Fibroblast of villous mesenchyme (primary cell): ENCODE measurements at places on chromosomes 3 and 15.

DNA sequence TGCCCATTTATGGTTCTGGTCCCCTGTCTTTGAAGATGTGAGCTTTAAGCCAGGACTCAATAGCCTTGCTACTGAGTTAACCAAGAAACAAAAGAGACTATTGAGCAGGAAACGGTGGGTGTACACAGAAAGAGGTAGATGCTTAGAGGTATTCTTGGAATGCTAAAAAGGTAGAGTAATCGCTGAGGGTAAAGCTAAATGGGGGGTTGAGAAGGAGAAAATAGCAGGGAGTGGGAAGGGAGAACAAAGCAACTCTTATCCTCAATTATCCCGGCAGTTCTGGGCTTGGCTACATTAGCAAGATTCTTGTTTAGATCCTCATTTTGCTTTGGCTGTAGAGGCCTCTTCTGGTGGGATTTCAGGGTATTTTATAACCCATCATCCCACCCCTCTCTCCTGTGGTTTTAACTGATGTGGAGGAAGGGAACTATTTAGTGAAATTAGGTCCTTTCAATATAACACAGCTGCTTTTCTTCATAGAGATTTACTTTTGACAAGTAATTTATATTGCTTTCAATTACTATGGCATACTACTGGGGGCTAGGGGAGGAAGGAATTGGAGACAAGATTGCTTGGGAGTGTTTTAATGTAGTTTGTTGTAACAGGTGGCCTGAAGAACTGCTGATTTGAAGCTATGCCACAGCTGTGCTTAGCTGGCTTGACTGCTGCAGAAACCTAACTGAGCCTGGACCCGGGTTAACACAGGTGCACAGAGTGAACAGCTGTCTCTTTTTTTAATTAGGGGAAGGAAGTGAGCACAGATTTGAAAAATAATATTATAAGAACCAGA, 234.3 kb upstream of the CCDC54 start:
- DNase-seq: no peak

- DNase-seq: no peak
Observed at GRCh38 chr15:45326280-45326679, 52.1 kb downstream of the GATM start.

GRCh38 chr3:184765047-184765729, 46.8 kb upstream of the VPS8 start:
- DNase-seq: no peak

DNA sequence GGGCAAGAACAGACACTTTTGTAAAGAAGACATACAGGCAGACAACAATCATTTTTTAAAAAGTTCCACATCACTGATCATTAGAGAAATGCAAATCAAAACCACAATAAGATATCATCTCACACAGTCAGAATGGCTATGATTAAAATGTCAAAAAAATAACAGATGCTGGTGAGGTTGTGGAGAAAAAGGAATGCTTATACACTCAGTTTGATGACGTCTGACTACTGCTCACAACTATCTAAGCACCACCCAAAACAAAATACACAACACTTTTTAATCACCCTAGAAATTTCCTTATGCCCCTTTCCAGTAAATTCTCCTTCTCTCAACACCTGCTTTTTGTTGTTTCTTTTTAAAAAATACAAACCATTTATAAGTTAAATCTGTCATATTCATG, 228.8 kb downstream of the ISL2 start:
- DNase-seq: peak; percentile 31

- DNase-seq: no peak
Observed at GRCh38 chr3:27561576-27561975, 77.4 kb upstream of the SLC4A7 start.

DNA sequence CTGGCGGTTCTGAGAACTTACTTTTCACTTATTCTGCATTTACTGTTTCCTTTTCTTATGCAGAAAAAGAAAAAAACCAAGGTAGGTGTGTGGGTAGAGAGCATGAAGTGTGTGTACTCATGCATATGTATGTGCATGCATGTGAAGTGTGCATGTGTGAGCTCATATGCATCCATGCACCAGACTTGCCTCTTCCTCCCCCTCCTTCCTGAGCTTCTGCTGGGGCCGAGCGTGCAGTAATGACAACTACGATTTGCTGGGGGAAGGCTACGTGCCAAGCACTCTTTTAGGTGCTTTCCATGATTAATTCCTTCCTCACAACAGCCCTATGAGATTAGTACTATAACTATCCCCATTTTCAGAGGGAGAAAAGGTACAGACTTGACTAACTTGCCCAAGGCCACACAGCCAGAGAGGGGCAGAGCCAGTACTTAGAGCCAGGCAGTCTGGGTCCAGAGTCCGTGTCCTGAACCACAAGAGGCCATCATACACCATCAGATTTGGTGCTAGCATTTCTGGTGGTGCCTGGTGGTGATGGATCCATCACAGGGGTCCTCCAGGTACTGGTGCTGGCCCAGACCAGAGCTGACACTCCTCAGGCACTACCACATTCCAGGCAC, 46.7 kb downstream of the CAPN3 start:
- DNase-seq: no peak
